ENCODE measurements at places on chromosomes 6 and 20.

- no peak for DNase-seq
These were observed 395.9 kb downstream of the PREX1 start for GRCh38 chr20:48431653-48432493.

DNA sequence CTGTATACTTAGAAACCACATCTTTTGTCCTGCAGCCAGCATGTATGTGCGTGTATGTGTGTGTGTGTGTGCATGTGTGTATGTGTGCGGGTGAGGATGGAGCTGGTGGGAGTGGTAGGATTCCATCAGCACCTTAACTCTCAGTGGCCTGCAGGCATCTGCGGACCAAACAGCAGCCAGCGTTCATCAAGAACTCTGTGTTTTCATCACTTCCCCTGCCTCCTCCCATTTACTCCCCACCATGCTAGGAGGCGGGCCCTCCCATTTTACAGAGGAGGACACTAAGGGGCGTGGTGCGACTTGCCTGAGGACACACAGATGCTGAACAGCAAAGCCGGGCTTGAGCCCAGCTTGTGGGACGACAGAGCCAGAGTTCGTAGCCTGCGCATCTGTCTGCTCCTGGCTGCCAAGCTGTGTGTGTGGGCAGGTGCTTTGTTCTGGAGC is 8.9 kb downstream of the VSTM2L start:
- DNase-seq, result no peak

DNA sequence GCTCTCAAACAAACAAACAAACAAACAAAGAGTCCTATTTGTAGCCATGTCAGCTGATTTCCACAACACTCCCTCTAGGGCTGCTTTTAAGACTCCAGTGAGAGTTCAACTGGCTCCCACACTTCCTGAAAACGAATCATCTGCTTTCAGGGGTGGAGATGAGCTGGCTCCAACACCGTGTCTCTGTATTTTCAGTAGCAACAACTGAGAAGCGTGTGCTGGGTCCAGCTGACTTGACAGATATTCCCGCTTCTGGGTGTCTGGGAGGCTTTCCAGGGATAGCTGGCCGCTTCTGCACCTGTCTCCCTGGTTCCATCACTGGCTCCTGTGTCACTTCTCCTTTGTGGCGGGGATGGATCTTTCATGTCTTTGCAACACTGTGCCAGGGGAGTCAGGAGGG is 272.5 kb upstream of the SOX4 start:
- no peak for DNase-seq

DNA sequence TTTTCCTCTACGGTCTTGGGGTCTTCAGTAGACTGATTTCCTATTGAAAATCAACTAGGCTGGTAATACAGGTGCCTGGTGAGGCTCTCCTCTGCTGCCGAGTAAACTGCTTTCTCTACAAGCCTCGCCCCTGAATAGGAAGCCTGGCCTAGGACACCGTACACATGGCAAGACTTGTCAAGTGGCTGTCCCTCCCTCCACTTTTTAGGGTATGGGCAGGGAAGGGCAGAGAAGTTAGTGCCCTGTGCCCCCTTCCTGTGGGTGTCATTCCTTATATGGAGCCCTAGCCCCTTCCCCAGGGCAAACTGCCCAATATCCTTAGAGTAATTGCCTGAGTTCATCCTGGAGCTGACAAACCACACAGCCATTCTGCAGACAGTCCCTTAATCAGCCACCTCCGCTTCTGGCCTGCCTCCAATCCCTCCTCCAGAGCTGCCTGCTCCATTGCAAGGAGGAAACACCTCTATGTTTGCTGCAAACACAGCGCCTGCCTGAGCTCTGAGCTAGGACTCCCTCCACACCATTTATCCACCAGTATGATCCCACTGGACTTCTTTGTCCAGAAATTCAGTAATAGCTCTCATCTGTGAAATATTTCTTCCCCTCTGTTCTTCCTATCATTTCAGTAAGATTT is 93.1 kb downstream of the CHD6 start:
- no peak for DNase-seq

- DNase-seq, result no peak
These were observed 14.4 kb upstream of the FAM217A start for GRCh38 chr6:4093288-4093687.

DNA sequence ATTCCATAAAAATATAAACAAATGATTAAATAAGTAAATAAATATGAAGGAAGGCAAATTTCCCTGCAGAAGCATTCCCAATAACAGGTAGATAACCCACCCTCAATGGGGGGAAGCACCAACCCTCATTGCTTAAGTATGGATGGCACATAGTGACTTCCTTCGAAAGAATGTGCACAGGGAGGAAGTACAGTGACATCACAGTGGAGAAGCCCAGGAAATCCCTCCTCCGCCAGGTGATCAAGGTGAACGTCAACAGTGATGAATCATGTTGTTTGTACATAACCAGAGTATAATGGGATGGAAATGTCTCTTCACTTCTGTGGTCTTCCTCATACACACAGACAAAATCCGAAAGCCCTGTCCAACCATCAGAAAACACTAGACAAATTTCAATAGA is 267.9 kb downstream of the THBS2 start:
- DNase-seq, result no peak

- DNase-seq, result no peak
These were observed 42.3 kb downstream of the CCDC170 start for GRCh38 chr6:151536188-151536479.

DNA sequence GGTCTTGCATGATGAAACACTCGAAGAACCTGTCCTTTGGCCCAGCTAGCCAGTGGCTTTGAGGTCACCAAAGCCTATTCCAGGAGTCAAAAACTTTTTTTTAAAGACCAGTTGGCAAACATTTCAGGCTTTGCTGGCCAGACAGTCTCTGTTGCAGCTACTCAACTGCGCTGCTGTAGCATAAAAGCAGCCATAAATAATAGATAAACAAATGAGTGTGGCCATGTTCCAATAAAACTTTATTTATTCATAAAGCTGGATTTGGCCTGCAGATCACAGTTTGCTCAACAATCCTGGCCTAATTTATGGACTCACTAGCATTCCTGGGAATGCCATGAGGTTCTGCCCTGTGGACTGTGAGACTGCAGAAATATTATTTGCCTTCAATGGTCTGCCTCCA is 68.8 kb upstream of the LTV1 start:
- no peak for DNase-seq

- DNase-seq, result no peak
These were observed 4.0 kb upstream of the NUDT3 start for GRCh38 chr6:34396518-34396917.

DNA sequence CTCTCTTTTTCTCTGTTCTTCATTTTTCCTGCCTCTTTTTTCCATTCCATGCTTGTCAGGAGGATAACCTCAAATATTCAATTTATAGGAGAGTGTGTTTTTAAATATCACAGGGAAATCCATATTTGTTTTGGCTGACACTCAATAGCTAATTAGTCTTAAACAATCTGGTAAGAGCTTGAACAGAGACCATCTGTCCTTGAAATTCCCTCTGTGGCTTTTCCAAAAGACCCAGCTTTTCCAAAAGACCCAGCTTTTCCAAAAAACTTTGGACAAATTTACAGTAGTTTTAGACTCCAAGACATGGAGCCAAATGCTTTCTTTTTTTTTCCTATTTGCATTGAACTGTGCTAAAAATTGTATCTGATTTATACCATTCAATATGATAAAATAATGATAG is 127.4 kb upstream of the FAM83B start:
- DNase-seq, result no peak

GRCh38 chr6:158854214-158855101 is 35.3 kb upstream of the EZR start:
- peak; percentile 76 for DNase-seq

GRCh38 chr6:11788043-11788442 is 9.4 kb upstream of the ADTRP start:
- DNase-seq, result peak; percentile 28

- no peak for DNase-seq
These were observed 1.3 kb downstream of the RNF146 start for GRCh38 chr6:127267646-127268625.

DNA sequence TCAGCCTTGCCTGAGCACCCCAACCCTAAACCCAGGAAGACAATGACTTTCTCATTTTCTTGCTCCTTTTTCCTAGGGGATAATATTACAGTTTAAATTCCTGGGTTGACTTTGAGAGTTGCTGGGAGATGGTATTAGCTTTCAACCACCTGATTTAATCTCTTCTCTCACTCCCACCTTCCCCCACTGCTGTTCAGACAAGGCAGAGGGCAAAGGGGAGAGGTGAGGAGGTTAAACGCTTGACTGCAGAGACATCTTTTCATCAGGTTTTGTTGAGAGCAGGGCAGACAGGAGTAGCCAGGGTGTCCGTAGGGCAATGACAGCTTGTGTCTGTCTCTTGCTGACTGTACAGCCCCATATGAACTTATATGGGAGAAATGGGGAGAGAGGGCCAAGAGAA is 811.2 kb downstream of the MAFB start:
- DNase-seq, result no peak

DNA sequence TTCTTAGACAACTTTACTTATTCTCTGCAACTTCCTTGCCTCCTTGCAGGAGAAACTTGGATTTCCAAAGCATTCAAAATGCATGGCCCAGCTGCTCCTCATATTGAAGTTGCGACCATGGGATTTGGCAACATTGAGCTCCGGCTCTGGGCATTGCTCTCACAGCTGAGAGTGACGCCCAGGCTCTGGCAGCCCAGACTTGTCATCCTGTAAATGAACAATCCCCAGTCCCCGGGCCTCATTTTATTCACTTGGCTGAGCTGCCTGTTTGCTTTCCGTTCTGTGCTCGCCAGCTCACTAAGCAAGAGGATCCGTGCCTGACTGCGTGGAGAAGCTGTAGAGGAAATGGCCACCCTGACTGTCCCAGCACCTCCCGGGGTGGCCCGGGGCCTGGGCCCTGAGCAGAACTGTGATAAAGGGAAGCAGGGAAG is 119.5 kb upstream of the CD93 start:
- DNase-seq, result no peak

- no peak for DNase-seq
These were observed 39.0 kb downstream of the JAG1 start for GRCh38 chr20:10634683-10635411.

- peak; percentile 59 for DNase-seq
These were observed 25.4 kb downstream of the DIDO1 start for GRCh38 chr20:62900692-62901584.

GRCh38 chr6:26032340-26033084 is 54.7 kb upstream of the HFE start:
- DNase-seq, result peak; percentile 56

- DNase-seq, result no peak
These were observed 26.0 kb downstream of the MDN1 start for GRCh38 chr6:89793586-89793985.

- no peak for DNase-seq
These were observed 19.9 kb upstream of the MUC21 start for GRCh38 chr6:30963641-30964040.

DNA sequence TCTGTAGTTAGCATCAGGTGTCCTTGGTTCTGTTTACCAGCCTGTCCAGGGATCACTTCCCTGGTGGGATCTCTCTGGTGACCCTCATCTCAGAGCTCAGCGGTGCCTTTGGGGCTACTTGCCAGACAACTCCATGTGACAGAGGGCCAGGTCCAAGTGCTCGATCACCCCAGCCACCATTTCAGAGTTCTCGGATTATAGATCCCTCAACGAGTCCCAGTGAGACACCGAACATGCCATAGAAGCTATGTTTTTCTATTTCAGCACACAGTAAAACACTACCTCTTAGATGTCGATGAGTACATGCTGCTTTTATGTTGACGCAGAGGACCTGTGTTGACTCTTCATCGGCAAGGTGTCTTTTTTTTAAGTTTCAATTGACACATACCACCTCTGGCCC is 170.1 kb upstream of the AKAP12 start:
- no peak for DNase-seq

- DNase-seq, result no peak
These were observed 29.7 kb downstream of the GABRR1 start for GRCh38 chr6:89187504-89187903.

- DNase-seq, result no peak
These were observed 212.2 kb downstream of the TBC1D7 start for GRCh38 chr6:13116155-13116554.

GRCh38 chr6:82783587-82784236 is 281.9 kb downstream of the UBE3D start:
- peak; percentile 12 for DNase-seq

DNA sequence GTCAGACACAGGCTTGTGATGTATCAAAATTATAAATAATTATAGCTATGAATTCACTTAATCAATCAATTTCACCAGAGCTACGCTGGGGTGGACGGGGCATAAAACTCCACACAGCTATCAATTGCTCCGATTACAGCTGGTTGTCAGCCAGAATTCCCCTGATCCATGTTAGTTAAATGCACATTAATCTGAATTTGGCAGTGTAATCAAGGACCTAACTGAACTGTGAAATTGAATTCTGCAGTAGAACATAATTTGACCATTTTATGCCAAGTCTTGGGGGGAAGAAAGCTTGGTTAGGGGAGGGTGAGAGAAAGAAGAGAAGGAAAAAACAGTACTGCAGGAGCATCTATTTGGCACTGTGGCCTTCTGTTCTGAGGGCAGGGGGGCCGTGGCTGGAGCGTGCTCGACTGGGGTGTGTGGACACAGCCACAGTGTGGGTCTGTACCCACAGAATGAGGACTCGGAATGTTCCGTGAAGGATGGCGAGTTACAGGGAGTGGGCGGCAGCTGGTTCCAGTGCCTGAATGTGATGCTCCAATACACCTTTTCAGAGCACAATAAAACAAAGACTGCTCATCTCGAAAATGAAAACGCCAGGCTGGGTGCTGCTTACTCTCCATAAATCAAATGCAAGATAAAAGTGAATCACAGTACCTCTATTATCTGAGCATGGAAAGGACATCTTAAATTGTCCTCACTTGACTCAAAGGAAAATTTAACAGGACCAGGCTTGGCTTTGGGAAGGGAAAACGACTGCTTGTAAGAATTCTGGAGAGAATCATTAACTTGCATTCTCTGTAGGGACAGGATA is 59.2 kb downstream of the LAMP5 start:
- DNase-seq, result no peak

DNA sequence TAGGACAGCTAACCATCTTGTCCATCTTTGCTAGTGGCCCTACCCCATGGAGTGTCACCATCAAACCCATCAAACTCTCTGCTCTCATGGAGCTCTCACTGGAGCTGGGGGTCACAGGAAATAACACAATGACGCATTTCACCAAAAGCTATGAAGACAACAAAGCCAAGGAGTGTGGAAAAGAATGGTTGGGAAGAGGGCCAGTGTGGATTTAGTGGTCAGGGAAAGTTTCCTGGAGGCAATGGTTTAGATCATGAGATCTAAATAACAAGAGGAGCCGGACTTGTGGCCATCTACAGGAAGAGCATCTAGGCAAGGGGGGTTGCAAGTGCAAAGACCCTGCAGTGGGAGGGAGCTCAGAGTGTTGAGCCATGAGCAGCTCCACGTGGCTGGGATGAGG is 189.5 kb downstream of the BMP7 start:
- no peak for DNase-seq
